ENCODE measurements at places on chromosomes 16 and 17. TPM values are rescaled to one million over a fixed set of nuclear protein-coding genes. Genes with fewer than 3 reads are reported as not detected.

GRCh38 chr17:73645050-73645871 is 1.0 kb upstream of the SDK2 start:
- peak; percentile 73 for DNase-seq

DNA sequence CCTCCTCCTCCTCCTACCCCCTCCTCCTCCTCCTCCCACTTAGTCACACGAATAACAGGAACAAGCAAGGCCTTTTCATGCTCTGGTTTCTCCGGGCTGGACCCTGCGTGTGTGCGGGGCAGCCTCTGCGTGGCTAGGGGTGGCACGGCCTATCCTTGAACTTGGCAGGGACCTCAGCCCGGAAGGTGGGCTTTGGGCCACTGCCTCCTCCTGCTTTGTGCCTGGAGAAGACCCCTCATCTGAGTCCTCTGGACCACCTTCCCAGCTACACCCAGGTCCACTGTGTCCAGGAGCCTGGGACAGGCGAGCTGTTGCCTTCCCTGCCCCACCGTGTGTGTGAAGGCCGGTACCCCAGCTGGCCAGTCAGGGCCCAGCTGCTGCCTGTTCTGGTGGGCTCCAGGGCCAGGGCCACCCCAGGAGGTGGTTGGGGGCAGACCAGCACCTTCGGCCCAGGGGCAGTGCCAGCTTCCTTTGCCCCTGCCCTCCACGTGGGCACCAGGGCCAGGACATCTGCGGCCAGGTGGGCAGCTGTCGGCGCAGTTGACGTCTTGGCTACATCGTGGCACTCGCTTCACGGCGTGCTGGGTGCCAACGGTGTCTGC is 35.4 kb downstream of the GINS2 start:
- DNase-seq = no peak

Gene SHISA9
- 40.0 TPM for total RNA-seq

DNA sequence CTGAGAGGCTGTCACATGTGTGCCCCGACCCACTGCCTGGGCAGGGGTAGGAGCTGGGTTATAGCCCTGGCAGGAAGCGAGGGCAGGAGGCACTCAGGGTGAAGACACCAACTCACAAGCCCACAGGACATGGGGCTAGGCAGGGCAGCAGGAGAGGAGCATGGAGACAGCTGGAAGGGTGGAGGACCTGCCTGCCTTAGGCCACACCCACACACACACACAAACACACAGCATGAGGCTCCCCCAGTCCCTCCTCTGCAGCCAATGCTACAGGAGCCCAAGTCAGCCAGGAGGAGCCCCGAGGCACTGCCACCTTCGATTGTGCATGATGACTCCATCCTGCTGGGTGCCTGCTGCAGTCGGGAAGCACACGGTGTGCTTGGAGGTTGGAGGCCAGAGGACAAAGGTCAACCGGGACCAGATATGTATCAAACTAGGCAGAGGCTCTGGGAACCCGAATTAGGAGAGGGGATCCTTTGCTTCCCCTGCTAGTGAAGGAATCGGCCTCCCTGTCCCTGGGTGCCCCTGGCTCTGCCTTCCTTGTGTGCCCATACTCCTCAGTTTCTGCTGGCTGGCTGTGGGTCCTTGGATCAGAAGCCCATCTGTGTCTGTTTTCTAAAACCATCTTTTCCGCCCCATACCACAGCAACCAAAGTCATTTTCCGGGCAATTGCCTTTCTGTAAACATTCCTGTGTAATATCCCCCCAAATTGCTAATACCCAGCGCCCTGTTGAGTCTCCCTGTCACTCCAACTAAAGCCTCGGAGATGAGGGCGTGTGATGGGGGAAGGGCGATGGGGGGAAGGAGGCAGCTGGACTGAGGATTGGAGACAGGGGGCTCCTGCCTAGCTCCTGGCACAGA is 20.5 kb downstream of the SRCIN1 start:
- no peak for DNase-seq

DNA sequence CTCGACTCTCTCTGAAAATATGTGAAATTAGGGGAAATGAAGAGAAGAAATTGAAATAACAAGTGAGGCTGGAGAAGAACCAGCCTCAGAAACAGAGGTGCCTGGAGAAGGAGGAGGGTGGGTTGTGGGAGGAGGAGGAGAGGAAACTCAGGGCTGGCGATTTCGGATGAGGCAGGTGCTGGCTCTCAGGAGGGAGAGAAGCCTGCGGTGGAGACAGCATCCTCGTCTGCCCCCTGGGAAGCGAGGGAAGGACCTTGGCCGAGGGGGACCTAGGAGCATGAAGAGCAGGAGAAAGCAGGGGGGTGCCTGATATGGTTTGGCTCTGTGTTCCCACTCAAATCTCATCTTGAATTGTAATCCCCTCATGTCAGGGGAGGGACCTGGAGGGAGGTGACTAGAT is 264.7 kb upstream of the TNRC6C start:
- no peak for DNase-seq

DNA sequence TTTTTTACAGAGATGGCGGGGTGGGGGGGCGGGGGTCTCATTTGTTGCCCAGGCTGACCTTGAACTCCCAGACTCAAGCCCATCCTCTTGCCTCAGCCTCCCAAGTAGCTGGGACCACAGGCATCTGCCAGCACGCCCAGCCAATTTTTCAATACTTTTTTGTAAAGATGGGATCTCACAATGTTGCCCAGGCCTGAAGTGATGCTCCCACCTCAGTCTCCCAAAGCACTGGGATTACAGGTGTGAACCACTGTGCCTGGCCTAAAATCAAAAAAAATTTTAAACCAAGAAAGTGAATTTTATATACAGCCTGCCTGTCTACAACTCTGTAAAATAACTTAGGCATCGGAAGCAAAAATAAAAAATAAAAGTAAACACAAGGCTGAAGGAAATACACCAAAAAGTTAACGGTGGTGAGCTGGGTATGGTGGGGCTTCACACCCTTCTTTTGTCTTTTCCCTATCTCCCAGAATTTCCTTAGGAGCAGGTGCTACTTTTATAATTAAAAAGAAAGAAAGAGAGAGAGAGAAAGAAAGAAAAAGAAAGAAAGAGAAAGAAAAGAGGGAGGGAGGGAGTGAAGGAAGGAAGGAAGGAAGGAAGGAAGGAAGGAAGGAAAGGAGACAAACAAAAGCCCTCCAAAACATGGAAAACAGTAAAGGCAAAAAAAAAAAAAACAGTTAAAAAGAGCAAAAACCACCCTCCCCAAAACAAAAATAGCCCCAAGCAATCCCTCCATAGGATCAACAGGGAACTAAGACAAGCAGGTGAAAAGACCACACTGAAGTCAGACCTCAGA is 51.4 kb downstream of the TBC1D16 start:
- no peak for DNase-seq

DNA sequence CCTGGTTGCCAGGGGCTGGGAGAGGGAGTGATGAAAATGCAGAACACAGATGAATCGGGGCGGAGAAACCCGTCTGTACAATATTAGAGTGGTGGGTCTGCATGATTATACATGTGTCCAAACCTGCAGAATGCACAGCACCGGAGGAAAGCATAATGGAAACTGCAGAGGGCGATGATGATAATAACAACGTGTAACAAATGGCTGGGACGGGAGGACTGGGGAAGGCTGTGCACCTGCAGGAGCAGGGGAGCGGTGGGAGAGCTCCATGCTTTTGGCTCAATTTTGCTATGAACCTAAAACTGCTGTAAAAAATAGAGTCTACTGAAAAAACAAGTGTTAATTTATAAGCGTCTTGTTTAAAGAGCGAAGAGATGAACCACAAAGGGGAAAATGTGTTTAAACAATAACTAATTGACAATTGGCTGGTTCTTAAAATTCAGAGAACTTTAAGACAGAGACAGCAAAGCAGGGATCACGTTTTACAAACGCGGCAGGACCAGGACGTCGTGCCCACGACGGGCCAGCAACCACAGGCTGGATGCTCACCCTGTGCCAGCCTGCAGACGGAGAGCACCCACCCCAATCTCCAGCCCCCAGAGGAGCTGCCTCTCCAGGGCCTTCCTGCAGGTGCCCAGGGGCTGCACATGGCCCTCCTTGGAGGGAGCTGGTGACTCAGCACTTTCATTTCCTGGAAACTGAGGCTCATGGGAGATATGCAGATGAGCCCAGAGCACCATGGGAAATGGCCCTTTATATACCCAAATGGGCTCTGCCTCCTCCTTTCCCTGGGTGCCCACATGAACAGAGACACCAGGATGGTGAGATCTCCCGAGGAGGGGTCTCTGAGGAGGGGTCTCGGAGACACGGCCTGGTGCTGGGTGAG is at the start of gene TEX19:
TSS of gene TEX19 (plus strand) at position 783 of the 886 bp plus-strand sequence. CDS start 2,904 bp downstream, outside the sequence.
- no peak for DNase-seq

DNA sequence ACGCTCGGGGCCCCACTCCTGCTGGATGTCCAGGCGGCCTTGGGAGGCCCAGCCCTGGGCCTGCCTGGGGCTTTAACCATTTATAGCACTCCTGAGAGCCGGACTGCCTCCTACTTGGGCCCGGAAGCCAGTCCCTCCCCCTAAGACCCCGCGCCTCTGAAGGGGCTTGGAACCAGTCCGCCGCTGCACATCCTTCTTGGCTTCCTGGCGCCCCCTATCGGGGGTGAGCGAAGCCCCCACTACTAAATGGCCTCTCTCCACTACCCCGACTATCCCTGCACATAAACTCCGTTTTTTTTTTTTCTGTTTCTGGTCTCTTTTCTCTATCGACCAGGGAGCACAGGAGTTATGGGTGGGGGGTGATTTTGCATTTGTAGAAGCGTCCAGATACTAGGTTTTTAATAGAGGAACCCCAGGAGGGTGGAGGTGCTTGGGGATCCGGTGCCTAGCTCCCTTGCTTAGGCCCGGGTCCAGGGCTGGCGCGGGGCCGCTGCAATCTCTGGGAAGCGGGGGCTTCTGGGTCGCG is 633 bp upstream of the NOL3 start:
- no peak for DNase-seq

- DNase-seq = no peak
Observed at GRCh38 chr16:15648135-15648730, 1.8 kb upstream of the NDE1 start.

Gene CACNA1G
- total RNA-seq = 14.4 TPM

Data from dorsolateral prefrontal cortex (tissue), 122 donors.